ENCODE measurements at places on chromosomes 3 and 15.
A peak's percentile ranks its signal among the peaks of the same experiment; 100 is the strongest.

DNA sequence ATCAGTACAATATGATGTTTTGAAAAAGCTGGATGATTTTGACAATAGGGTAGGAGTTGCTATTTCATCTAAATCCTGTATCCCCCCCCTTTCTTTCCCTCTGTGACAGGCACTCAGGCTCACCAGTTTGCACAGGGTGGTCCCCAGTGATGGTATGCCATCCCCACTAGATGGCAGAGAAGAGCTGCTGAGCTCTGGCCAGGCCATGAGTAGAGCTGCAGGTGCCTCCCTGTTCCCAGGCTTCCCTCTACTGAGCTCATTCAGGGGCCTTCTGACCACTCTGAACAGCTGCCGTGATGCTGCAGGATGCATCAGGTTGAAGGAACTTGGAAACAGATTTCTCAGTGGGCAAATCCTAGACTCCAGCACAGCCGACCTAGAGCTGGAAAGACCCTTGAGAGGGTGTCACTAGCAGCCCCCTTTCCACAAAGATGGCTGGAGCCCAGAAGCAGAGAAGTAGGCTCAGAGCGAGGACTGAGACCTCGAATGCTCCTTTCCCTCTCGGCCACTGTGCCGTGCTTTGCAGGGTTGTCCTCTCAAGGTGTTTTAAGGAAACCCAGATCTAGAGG lies 45.1 kb downstream of the EFCAB12 start:
- DNase-seq = peak; percentile 24

GRCh38 chr3:153209596-153209995 lies 47.6 kb downstream of the RAP2B start:
- DNase-seq = no peak

DNA sequence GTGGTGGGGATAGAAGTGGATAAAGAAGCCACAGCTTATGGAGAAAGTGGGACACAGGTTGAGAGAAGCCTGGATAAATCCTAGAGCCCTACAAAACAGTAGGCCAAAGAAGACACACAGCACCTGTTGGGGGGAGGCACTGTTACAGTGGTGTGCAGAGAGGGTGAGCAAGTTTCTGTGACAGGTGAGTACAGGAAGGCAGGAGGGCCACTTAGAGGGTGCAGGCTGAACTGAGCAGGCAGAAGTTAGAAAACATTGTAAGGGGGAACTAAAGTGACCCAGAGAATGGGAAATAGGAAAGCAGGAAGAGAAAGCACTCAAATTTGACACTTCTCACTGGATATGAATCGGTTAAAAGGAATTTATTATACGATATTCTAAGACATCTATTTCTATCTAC lies 146.1 kb upstream of the TMCO5A start:
- no peak for DNase-seq

- no peak for DNase-seq
These were observed 11.1 kb downstream of the RAD18 start for GRCh38 chr3:8952130-8952529.

DNA sequence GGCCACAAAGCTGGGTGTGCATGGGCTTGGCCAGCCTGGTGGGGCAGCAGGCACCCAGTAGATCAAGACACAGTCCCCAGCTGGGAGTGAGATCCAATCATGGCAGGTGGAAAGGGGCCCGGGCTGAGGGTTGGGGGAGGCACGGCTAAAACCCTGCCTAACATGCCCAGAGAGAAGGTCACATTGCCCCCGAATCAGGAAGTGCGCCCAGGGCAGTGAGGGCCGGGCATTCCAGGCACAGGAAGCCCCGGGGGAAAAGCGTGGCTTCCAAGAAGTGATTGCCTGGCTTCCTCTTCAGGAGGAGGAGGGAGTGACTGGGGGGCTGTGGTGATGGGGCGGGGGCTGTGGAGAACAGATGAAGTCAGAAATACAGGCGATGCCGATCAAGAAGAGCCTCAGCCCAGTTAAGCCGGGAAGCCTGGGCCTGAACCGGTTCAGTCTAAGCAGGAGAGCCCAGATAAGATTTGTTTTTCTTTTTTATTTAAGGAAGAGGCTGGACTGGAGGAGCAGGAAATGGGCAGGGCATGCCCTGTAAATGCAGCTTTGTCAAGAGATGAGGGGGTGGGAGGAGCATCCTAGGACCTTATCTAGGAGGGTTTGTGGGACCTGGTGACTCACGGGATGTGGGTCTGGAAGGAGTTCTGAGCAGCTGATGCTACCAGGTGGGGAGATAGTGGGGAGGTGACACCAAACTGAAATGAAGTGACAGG lies 83.9 kb downstream of the CHSY1 start:
- DNase-seq = peak; percentile 40

Data from stimulated activated CD8-positive, alpha-beta memory T cell treated with anti-CD3 and anti-CD28 coated beads, Interleukin-2, amount 100 ng/mL, for 48 hours (primary cell).